ENCODE measurements at places on chromosomes 2 and 18.

GRCh38 chr2:233430081-233430480 is 75.8 kb downstream of the DGKD start:
- no peak for DNase-seq

GRCh38 chr18:50644146-50644545 is 84.3 kb downstream of the MAPK4 start:
- no peak for DNase-seq

- no peak for DNase-seq
These were observed 12.3 kb downstream of the GPR55 start for GRCh38 chr2:230912724-230913123.

- DNase-seq: no peak
These were observed 9.4 kb downstream of the REV1 start for GRCh38 chr2:99480390-99480789.

DNA sequence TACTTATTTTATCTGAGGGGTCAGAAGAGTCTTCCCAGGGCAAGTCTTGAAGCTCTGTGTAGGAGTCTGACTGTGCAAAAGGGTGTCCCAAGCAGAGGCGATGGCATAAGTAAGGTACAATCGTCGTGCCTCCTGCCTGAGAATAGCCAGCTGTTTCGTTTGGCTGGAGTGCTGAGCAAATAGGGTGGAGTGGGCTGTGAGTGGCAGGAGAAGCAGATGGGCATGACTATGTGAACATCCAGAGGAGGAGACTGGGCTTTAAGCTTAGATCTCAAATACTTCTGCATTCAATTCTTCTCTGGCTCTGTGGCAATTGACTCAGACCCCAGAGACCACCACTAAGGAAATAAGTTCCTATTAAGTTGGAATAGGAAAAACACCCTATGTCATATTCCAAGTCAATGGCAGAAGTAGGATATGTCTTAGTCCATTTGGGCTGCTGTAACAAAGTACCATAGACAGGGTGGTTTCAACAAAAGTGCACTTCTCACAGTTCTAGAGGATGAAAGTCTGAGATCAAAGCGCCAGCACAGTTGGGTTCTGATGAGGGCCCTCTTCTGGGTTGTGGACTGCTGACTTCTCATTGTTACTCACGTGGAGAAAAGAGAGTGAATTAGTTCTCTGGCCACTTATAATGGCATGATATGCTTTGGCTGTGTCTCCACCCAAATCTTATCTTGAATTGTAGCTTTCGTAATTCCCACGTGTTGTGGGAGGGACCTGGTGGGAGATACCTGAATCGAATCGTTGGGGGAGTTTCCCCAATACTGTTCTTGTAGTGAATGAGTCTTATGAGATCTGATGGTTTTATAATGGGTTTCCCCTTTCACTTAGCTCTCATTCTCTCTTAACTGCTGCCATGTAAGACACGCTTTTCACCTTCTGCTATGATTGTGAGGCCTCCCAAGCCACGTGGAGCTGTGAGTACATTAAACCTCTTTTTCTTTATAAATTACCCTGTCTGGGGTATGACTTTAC is 120.2 kb downstream of the LPIN1 start:
- DNase-seq: no peak

All from thymus (tissue), 14 donors.